ENCODE measurements at places on chromosomes 1 and 21.

DNA sequence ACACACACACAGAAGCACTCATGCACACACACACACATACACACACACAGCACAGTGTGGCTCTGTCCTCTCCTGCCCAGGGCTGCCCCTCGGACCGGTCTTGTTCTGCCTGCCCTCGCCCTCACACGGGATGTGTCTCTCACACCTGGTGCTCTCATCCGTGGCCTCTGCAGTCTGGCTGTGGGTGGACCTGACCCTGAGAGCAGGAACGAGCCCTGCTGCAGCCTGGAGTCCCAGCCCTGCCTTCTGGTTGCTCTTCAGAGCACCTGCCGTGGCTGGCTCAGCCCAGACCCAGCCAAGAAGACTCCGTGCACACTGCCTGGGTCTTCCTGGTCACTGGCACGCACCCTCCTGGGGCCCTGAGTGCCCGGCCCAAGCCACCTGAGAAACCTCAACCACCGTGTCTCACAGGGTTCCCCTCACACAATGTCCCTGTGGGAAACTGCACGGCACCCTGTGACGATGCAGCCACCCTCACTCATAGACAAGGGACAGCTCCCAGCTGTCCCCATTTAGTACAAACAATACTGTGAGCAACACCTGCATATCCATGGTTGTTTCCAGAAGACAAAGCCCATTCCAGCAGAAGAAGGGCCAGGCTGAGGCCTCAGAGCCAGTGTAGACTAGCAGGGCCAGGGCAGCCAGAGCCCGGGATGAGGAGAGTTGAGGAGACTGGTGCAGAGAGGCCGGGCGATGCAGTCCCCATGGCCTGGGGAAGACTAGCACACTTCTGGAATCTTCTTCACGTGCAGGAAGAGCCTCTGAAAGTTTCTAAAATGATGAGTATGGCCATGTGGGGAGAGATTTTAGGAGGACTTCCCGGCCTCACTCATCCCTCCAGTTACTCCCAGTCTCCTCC, 234.0 kb downstream of the NPHP4 start:
- no peak for DNase-seq

GRCh38 chr1:150789396-150789795, 18.7 kb downstream of the CTSK start:
- DNase-seq: no peak

GRCh38 chr1:214552174-214552608, 789 bp upstream of the PTPN14 start:
- DNase-seq: no peak

GRCh38 chr21:21051109-21052055, 53.2 kb downstream of the NCAM2 start:
- DNase-seq: no peak

DNA sequence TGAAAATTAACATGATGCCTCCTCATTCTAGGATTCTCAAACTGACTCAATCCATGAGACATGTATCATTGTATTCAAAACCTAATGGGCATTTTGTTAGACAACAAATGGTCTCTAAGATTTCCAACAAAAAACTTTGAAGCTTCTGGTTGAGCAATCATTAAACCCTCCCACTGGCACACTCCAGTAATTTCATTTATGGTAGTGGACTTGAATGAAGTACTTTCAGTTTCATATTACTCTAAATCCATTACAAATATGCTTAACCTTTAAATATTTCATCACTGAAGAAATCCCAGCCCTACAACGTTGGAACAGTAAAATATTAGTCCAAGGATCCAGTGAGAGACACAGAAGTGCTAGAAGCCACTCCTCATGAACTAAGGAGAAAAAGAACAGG, 43.5 kb downstream of the GBP6 start:
- no peak for DNase-seq

DNA sequence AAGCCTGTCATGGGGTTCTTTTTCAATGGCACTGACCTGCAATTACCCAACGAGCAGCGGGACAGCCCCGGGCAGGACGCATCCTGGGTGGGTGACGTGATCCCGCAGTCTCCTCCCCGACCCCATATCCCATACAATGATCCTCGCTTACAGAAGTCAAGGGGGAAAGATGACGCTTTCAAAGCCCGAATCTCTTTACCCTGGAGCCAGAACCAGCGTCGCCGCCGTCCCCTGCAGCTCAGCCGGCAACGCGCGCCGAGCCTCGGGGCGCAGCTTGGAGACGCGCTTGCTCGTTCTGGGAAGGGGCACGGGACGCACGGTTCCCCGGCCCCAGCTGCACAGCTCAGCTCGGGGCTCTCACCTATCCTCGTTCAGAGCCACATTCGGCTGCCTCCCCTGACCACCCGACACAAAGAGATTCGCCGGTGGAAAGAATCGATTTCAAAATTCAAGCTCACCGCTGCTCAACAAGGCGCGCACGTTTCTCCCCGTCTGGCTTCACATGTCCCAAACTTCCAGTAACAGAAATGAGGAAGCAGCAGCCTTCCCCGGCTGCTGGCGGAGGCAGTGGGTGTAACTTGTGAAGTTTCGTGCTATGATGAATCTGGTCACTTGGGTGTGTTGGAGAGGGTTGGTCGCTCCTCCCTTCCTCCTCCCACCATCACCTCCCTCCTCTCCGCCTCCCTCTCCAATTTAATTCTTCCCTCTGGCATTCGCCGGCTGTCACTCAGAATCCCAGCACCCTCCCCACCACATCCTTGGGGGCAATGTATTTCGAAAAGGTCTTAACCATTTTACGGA, at the start of gene TIAM1:
TIAM1 (minus strand) TSS at position 582 of the 801 bp plus-strand sequence. CDS start 77,289 bp downstream, outside the sequence.
- DNase-seq: peak; percentile 20

- no peak for DNase-seq
Measured at GRCh38 chr1:157948312-157949073, 45.0 kb upstream of the KIRREL1 start.

DNA sequence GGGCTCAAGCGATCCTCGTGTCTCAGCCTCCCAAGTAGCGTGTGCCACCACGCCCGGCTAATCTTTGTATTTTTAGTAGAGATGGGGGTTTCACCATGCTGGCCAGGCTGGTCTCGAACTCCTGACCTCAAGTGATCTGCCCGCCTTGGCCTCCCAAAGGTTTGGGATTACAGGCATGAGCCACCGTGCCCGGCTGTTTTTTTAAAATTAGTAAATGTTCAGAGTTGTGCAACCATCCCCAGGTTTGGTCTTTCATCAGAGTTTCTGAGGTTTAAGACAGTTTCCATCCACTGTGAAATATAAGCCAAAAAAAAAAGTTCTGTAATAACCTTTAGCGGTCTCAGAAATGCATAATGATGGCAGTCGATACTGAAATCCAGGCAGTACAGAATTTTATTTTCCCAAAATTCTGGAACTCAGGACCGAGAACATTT, 550 bp upstream of the SYT11 start:
- DNase-seq: peak; percentile 41

DNA sequence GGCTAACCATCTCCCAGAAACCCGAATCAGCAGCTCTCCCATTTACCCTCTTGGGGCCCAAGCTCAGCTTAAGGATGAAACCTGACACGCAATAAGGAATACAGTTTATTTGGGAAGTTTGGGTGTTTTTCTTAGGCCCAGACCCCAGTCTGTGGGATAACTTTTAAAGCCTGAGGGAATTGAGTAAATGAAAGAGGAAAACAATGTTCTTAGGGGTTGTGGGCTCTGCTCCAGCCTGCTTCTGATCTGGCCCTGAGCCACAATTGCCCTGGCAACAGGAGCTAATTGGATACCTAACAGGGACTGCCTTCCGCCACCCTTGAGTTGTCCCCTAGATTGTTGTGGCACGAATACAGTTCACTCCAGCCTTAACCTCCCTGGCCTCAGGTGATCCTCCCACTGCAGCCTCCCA, 20.1 kb downstream of the DYRK3 start:
- DNase-seq: no peak

GRCh38 chr1:7006996-7007871, 222.0 kb downstream of the CAMTA1 start:
- DNase-seq: no peak

- no peak for DNase-seq
Measured at GRCh38 chr1:205545991-205546390, 41.5 kb downstream of the CDK18 start.

DNA sequence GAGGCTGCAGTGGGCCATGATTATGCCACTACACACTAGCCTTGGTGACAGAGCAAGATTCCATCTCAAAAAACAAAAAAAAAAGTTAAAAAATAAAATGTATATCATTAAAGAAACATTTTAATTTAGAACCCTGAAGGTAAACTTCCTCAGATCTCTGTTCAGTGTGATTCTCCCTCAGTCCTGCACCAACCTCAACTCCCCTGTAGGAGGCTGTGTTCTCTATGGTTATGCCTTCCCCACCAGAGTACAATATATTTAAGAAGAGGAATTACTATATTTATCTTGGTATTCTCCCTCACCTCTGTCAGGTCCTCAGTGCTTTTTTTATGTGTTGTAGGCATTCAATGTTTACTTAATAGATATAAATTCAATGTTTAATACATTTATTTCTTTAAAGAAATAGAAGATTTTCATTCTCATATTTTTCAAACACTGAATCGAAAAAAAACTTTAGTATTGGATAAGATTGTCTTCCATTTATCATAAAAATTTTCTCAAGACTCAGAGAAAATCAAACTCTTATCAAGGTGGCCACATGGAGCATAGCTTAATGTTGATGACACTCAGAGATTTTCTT, 4.8 kb upstream of the LRRC8B start:
- peak; percentile 22 for DNase-seq

- DNase-seq: no peak
Measured at GRCh38 chr1:35461966-35462651, 95.1 kb downstream of the KIAA0319L start.

GRCh38 chr1:113534130-113534817, 144.0 kb downstream of the MAGI3 start:
- no peak for DNase-seq

DNA sequence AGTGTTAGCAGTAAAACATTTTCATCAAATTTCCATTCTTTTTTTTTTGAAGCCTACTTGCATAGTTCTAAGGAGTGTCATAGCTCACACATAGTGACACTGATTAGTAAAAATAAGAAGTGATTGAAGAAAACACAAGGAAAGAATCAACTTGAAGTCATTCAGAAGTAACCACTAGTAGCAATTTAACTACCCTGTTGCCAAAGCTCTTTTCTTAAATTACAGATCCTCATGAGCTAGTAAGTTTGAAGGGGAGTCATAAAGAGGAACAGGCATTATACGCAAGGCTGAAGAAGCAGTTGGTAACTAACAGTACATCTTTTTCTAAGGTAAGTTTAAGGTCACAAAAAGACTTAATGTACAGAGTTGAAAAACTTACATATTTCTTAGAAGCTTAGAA, 332.2 kb downstream of the CHRM3 start:
- no peak for DNase-seq

GRCh38 chr1:44512313-44512885, 107.3 kb downstream of the RNF220 start:
- DNase-seq: peak; percentile 6

DNA sequence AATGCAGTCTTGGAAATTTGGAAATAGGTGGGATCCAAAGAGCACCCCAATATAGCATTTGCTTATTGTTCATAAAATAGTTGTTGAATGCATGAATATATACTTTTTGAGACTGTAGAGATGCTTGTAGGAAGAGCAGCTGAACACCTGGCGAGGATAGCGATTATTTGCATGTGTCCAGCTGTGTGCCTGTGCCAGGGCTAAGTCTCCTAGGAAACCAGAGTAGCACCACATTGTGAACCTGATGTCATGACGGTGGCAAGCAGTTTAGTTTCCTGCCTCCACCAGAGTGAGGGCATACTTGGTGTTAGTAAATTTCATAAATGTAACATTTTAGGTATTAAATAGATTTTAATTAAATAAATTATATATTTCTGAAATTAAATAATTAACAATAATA, 37.3 kb upstream of the IRF2BP2 start:
- DNase-seq: no peak

- DNase-seq: no peak
Measured at GRCh38 chr1:240823357-240823756, 211.4 kb upstream of the GREM2 start.

GRCh38 chr21:35051287-35051818, 2.3 kb upstream of the RUNX1 start:
- DNase-seq: peak; percentile 81
